ENCODE measurements at places on chromosomes 2 and 18.

DNA sequence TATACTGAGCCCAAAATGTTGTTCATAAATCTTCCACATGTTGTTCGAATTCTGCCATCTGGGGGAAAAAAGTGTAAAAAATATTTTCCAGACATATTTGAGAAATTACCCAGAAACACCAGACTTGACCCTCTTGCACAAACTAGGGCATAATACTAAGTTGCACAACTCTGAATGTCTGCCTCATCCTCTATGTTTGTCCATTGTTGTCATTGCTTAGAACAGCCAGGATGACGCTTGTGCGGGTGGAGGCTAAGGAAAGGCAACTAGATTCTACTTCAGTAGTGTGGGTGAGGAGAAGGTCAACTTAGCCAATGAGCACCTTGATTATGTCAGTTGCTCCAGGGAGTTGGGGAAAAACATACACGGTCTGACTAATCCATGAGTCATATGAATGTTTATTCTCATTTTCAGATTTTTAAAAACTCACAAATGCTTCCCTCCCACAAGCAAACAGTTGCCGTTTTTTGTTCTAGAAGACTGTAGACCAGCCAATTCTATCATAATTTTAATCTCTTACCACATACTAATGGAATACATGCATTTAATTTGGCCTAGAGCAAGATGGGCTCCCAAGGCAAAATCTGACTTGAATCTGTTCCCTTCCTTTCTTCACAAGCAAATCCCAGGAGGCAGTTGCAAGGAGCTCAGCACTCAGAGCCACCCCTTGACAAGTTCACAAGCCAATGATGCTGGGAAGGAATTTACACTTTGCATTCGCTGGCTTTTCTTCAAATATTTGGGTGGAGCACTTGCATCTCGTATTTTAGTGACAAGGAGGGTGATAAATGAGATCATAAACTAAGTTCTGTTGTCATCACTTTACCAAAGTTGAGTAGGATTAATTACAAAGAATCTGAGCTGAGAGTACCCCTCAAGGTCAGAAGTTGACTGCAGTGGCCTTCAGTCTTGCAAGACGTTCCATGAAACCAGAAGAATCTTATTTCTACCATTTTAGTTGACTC lies 163.2 kb upstream of the TWIST2 start:
- no peak for DNase-seq

GRCh38 chr2:101002562-101003277 lies 631 bp downstream of the RPL31 start:
- no peak for DNase-seq

DNA sequence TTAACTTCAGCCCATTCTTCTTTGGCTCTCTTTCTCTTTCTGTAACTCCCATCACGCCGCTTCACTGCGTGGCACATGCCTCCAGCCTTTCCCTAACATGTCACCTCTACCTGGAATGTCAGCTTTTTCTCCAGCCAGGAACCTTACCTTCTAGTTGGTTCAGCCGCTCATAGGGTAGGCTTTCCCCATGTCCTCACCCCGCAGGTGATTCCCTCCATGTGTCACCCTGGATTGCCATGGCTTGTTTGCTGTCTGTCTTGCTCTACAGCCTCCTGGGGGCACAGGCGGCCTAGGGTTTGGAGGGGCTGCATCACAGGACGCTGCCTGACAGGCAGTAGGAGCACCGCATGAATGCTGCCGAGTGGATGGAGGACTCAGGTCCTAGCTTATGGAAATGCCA lies 39.2 kb downstream of the ARHGEF4 start:
- no peak for DNase-seq

- DNase-seq, result no peak
Observed at GRCh38 chr2:191522478-191523120, 155.3 kb upstream of the NABP1 start.

DNA sequence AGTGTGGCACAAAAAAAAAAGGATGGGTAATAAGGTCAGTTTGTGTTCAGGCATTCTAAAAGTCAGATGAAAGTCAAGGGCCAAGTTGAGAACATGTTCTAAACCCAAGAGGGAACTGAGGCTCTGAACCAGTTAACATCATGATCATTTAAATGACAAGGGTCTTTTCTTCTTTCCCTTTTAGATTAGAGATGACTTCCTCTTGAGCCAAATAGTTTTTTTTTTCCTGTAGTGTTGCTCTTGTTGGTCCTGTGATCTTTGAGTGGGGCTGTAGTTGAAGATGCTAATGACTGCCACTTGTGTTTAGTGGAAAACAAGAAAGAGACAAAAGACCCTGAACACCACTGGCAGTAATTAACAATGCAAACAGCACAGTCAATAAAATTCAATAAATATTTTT lies 482.7 kb upstream of the SYT4 start:
- DNase-seq, result no peak

DNA sequence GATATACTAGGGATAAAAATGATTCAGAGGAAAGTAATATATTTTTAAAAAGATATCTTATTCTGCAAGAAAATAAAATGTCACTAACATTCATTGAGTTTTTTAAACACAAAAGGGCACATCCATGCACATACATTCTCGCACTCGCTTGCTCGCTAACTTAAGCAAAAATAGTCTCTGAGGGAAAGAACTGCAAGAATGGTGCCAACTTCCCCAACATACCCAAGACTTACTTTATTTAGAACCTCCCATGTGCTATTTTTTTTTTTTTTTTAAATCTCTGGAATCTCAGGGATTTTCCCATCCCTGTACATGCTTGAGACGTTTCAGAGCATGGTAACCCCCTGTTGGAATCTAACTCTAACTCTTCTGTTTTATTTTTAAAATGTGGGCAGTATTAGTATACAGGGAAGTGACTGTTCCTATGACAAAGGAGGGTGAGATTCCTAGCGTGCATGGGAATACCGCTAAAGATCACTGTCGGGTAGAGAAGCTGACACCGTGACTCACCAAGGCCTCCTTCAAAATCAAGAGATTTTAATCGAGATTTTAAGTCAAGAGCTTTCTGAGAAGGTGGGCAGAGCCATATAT lies 187.9 kb upstream of the ZEB2 start:
- DNase-seq, result no peak

- no peak for DNase-seq
Observed at GRCh38 chr2:122754561-122754960, 999.1 kb downstream of the TSN start.

DNA sequence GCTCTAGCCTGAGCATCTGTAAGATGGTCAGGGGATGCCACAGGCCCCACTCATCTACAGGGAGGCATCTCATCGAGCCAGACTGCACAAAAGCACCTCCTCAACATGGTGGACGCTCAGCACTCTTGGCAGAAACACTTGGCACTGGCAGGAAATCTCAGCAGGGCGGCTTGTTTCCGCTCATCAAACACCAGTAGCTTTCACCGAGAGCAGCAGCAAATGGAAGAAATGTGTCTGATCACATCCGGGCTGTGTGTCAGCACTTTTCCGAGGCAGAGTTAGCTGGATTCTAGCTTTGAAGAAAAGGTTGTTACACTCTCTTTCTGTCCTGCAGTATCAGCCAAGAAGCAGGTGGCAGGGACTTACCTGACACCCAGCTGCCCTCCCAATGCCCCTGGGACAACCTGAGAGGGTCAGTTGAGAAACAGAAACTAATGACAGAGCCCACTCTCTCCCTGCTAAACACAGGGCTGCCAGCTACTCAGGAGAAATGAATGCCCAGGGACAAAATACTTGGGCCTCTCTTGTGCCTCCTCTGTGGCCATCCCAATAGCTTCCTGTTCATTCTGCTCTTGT lies 68.9 kb upstream of the FZD7 start:
- no peak for DNase-seq

GRCh38 chr2:182672466-182673165 lies 43.4 kb upstream of the DNAJC10 start:
- DNase-seq, result no peak

GRCh38 chr2:1731963-1732768 lies 12.1 kb downstream of the PXDN start:
- DNase-seq, result no peak

DNA sequence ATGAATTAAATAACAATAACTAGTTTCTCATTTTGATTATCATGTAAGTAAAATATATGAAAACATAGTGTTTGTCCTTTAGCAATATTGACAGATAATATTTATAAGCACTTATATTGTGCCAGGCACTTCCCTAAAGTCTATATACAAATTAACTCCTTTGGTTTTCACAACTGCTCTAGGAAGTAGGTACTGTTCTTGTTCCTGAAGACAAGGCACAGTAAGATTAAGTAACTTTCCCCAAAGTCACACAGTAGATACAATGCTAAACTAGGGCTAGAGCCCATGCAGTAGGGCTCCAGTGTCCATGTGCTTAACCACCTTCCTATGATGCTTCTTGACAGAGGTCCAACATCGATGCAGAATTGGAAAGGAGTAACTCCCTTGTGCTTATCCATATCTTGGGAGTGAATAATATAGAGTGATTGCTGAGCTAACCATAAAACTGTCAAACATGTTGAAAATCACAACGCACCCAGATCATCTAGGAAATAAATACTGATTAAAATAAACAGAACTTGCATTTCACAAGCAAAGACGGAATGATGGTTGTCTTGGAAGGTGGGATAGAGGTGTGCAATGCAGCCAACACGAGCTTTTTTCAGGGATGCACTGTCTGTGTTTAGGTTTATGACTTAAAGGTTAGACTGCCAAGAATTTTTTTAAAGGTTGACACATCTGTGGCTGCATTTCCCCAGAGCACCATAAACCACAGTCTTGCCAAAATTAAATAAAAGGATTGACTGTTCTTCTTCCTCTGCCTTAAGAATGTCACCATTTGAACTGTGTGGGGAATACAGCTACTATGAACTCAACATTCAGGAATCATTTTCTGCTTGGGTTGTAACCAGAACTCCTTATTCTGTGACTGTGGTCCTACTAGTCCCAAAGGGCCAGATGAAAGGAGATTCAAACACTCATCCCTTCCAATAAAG lies 80.8 kb downstream of the ANKRD44 start:
- no peak for DNase-seq

- no peak for DNase-seq
Observed at GRCh38 chr18:22559414-22560274, 141.9 kb upstream of the CTAGE1 start.

DNA sequence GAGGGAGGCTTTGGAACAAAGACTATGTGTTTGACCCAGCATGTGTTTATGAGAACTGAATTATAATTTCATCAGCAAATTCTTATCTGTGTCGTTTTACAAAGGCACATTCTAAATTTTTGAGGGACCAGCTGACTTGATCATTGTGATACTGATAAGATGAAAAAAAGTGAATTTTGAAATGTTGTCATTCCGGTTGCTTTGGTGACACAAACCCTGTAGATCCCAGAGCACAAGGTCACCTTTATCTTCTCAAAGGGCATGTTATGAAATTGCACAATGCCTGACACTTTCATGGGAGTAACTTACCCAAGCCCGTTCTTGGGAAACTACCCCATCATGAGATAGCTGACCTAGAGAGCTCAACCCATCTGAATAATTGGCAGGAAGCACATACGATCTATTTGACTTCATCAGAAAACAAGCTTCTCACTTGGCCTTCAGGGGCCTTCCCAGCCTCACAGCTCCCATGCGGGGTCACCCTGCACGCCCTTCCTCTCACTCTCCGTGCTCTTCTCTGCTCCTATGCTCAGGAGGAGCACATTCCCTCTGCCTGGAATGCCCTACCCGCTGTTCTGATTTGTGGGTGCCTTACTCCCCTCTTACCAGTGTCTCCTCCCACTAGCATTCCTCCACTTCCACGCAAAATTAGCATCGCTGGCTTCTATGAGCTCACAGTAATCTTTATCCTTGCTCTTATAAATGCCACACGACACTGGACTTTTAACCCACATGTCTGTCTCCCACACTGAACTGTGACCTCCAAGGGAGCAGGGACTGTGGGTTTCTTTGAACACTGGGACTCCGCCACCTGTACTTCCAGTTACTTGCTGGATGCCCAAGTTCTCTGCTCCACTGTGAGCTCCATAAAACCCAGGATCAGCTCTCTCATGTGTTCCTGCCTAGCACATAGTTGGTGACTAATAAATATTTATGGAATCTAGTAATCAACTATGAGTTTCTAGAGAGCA lies 555.8 kb upstream of the ID2 start:
- DNase-seq, result no peak

DNA sequence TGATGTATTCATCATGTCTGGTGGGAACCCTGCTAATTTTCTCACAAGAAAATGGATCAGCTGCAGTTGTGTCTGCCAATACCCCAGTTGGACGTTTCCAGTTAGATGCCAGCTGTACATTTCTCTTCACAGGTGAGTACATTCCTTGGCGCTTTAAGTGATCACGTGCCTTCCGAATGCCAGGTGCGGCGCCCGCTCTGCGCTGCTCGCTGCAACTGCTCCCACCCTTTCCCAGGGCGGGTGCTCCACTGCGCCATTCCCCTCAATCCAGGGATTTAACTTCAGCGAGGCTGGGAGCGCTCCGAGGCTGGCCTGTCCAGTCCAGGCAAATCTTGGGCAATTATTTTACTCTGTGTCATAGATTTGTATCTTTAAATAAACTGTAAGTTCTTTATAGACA lies 225.0 kb upstream of the RAB6C start:
- DNase-seq, result no peak

GRCh38 chr2:191295088-191295487 lies 49.9 kb downstream of the MYO1B start:
- no peak for DNase-seq

GRCh38 chr18:8299054-8299980 lies 309.9 kb upstream of the RAB12 start:
- no peak for DNase-seq

- DNase-seq, result no peak
Observed at GRCh38 chr18:37019157-37019827, 190.4 kb downstream of the KIAA1328 start.

GRCh38 chr18:59996370-59996966 lies 96.7 kb downstream of the PMAIP1 start:
- peak; percentile 30 for DNase-seq

- DNase-seq, result no peak
Observed at GRCh38 chr2:51208521-51208920, 176.6 kb upstream of the NRXN1 start.

DNA sequence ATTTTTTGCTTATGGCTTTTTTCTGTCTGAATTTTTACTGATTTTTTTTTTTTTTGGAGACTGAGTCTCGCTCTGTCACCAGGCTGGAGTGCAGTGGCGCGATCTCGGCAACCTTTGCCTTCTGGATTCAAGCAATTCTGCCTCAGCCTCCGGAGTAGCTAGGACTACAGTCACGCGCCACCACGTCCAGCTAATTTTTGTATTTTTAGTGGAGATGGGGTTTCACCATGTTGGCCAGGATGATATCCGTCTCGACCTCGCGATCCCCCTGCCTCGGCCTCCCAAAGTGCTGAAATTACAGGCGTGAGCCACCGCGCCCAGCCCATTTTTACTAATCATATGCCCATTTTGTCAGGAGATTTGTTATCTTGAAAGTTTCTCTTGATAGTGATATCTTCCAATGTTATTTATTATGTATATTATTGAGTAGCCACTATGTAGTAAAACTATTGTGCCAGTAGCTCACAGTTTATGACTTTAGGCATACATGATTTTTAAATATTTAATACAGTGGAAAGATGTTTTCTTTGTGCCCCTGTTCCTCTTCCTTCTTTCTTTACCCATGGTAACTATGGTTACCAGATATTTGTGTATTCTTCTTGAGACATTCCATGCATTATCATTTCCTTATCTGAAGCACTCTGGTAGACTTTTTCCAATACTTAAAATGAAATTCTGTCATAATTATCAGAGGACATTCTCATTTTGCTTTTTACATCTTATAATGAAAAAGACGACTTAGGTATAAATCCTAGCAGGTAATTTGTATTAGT lies 2.1 kb downstream of the HAT1 start:
- no peak for DNase-seq

All from NCI-H1048 (cell line).